ENCODE measurements at places on chromosomes 5 and 9.

GRCh38 chr9:76989501-76989900 is 30.0 kb upstream of the FOXB2 start:
- no peak for DNase-seq

DNA sequence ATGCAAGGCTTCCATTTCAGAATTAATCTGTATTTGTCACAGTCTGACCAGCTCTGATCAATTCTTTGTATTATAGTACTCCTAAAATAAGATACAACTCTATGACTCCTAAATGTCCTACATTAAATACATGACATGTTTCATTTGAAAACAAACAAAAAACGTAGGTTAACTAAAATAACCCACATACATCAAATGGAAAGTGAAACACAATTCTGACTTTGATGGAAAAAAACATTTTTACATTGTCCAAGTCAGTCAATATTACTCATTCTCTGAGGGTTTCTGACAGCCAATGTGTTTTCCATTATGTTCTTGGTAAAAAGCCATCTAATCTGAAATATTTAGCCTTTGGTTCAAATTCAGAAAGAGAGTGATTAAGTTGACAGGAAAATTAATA is 8.7 kb downstream of the HMGCS1 start:
- no peak for DNase-seq

DNA sequence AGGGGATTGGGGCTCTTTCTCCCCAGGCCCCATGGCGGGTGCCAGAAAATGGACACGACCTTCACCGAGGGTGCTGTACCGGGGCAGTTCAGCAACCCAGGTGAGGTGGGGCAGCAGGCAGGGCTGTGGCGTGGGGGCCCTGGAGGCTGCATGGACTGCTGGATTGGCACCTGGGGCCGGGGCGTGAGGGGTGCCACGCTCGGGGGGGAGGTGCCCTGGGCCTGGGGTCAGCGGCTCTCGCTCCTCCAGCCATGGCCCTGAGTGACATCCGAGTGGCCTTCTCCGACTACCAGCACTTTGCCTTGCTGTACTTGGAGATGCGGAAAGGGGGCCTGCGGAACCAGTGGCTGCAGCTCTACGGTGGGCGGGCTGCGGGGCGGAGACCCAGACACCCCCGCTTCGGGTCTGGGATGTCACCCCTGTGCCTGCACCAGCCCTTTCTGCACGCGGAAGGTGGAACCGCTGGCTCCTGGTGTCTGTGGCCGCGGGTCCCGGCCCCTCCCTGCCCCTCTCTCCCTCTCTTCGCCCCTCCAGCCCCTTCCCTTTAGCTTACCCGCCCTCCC is 1.8 kb downstream of the LCNL1 start:
- no peak for DNase-seq

DNA sequence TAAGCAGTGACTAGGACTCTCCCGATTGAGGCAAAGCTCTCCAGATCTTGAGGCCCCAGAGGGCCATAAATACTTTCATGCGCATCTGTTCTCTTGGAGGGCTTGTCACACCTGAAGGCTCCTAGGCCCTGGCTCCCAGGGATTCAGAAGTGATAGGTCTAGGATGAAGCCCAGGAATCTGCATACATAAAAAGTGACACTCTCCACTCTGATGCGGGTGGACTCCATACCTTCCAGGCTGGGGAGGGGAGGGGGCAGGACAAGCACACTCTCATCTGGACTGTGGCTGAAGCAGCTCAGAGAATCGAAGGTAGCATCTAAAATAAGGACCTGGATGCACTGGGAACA is 9.1 kb upstream of the CYSTM1 start:
- no peak for DNase-seq

GRCh38 chr9:8085986-8086385 is 286.4 kb upstream of the DMAC1 start:
- no peak for DNase-seq

GRCh38 chr5:103458497-103459040 is 104.0 kb downstream of the NUDT12 start:
- DNase-seq = no peak

GRCh38 chr5:8185852-8186251 is 316.9 kb downstream of the MTRR start:
- DNase-seq = no peak

DNA sequence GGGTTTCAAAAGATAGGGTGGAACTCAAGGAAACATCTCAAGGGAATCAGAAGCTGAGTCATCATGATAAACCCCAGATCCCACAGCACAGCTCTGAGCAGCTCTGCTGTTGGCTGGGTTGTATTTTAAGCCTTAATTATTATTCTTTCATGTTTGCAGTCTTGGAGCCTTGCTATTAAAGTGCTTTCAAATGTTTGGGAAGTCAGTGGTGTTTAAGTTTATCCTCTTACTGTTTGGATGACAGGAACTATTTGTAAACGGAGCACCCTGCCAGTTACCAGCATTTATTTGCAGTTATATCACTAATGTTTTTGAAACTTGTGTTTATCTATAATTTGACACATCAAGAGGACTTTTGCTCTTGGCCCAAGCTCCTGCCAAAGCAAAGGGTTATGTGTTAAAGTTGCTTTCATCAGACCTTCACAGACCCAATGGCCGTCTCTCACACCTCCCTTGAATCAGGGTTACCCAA is 141.1 kb upstream of the SPDL1 start:
- no peak for DNase-seq

- no peak for DNase-seq
These were observed 202.7 kb downstream of the SPATA31D1 start for GRCh38 chr9:82191082-82191770.

GRCh38 chr5:115555084-115555633 is 10.6 kb upstream of the FEM1C start:
- DNase-seq = no peak

GRCh38 chr5:69136293-69136692 is 30.7 kb upstream of the CCNB1 start:
- no peak for DNase-seq

DNA sequence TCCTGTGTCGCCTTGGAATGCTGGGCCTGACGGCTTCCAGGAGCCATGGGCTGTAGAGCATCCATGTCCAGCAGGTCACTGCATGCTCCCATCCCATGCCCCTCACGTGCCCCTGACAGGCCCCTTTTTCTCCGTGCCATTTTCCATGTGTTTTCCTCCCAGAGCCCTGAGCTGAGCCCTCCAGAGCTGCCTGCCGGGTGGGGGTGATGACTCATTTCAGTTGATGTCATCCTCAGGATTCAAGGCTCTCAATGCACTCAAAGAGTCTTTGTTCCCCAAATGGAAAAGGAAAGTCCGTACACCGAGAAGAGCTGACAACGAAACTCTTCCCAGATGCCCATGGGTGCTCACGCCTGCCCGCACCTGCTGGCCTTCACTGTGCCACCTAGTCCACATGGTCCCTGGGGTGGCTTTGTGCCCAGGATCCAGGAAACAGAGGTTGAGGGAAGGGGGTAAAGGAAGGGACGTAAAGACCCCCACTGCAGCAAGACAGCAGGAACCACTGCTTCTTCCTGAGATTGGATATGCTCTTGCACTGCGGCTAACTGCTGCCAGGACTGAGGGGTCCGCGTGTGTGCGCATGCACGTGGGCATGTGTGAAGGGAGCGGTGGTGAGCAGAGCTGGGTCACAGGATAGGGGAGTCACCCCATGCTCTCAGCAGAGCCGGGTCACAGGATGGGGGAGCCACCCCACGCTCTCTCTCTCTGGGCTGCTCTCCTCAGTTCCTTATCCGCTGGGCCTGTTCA is 27.6 kb downstream of the COL15A1 start:
- DNase-seq = no peak

DNA sequence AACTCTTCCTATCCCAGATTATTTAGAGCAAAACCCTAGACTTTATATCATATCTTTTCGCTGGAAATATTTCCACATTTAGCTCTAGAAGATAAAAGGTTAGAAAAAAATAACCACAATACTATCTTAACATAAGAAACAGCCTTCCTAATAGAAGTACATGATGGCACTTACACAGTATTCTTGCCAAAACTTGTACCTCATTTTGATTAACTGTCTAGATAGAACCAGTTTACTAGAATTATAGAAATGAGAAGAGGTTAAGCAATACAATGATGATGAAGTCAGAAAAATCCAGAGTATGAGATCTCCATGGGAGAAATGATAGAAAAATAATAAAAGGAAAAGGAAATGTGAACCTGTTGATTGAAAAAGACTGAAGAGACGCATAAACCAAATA is 63.1 kb downstream of the SLC12A2 start:
- no peak for DNase-seq

DNA sequence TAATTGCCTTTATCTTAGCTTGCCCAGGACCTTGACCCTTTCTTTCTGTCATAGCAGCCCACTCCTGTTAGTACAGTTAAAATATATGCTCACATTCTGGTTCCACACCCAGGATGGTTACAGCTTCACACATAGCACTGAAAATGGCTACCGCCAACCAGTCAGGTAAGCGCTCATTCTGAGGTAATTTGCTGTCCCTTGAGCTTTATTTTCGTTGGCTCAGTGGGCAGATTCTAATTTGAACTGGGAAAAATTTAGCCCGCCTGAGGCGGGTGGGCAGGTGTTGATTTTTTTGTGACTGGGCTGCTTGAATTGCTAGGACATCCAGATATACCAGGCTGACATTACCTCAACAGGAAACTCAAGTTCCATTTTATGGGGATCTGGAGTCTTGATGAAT is 137.5 kb downstream of the KCTD16 start:
- no peak for DNase-seq

- no peak for DNase-seq
These were observed 7.7 kb downstream of the ARHGAP26 start for GRCh38 chr5:142777850-142778249.

GRCh38 chr9:124779368-124780059 is 2.6 kb downstream of the OLFML2A start:
- peak; percentile 70 for DNase-seq

GRCh38 chr5:38867416-38867815 is 21.6 kb downstream of the OSMR start:
- no peak for DNase-seq

- DNase-seq = no peak
These were observed 350 bp upstream of the SLC25A46 start for GRCh38 chr5:110738503-110738811.

- no peak for DNase-seq
These were observed 24.7 kb upstream of the TMEM171 start for GRCh38 chr5:73095564-73096238.

GRCh38 chr5:100889165-100889743 is 13.8 kb downstream of the ST8SIA4 start:
- no peak for DNase-seq

DNA sequence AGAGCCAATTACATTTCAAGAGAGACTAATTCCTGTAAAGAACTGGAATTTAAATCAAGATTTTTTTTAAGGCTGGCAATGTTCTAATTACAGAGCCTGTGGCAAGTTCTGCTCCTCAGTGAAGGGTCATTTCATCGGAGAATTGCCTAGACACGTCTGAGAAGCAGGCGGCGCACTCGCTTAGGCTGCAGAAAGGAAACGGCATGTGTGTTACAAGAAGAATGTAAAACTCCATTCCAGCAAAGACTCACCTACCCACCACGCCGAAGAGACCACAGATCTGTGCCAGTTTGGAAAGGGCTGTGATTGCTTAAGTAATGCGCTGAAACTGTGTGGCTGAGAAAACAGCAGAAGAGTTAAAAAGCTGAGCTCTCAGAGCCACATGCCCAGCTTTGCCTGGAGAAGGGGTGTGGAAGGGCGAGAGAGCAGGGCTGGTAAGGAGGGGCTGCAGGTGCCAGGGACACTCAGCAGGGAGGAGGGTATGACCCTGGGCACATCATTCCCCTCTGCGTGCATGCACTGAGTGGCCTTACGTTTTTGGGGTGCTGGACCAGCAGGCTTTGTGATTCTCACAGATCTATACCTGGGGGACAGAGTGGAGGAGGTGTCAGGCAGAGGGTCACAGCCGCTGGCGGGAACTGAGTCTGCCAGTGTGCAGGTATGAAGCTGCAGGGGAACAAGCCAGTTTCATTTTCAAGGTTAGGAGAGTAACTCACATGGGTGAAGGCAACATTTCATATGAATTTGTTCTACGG is 17.8 kb upstream of the SLC25A51 start:
- DNase-seq = peak; percentile 55

GRCh38 chr5:76256116-76256889 is 146.8 kb upstream of the IQGAP2 start:
- DNase-seq = peak; percentile 71

GRCh38 chr5:80928073-80928472 is 32.1 kb upstream of the RASGRF2 start:
- no peak for DNase-seq

Measured in sigmoid colon (tissue), 7 donors.